ENCODE measurements at places on chromosomes 13 and 19.

- no peak for DNase-seq
Observed at GRCh38 chr13:37381502-37381901, 217.1 kb downstream of the POSTN start.

- DNase-seq, result no peak
Observed at GRCh38 chr13:99955747-99956472, 15.7 kb downstream of the ZIC5 start.

- DNase-seq, result no peak
Observed at GRCh38 chr13:40336228-40337221, 329.9 kb downstream of the FOXO1 start.

DNA sequence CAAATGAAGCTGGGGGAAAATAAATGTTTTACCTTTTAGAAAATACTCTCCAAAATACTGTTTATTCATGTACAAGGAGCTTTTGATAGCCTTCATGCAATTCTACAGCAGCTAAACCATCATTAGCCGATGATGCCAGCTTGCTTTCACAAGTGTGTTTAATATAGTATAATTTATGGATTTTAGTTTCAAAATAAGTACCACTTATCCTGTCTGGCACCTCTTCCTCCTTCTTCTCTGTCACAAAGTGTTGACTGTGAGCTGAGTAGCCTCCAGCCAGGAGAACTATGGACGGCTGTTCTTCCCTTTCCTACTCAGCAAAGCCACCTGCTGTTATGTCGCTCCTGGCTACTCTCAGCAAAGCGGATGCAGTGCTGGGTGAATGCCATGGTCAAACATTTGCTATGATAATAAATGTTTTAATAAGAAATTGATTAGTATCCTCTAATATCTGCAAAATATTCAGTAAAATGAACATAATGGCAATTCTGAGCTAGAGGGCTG, 238.2 kb downstream of the LIG4 start:
- DNase-seq, result no peak

GRCh38 chr13:112696001-112696868, 6.4 kb downstream of the ATP11A start:
- DNase-seq, result no peak

- DNase-seq, result no peak
Observed at GRCh38 chr19:279231-279630, 12.0 kb downstream of the PLPP2 start.

DNA sequence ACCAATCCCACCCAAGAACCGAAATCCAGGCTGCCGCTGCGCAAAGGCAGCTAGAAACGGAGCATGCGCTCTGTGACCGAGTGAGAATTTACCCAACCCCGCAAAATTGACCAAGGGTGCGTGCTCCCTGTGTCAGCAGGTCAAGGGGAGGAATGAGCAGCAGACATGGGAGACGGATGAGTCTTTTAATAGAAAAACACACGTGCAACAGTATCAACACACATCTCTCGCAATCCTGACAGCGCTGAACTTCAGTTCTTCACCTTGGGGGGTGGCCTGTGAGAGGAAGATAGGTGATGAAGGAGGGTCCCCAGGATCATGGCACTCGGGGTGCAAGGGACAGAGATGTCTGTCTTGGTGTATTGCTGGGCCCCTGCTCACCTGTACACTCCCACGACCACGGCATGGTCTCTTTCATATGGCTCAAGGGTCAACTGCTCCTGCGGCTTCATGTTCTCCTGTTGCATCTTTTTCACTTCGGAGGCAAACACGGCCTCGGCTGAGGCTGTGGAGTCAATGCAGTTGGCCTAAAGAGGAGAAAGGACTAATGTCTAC, 402 bp upstream of the DYRK1B start:
- DNase-seq, result no peak

GRCh38 chr13:99027260-99027659, 49.4 kb upstream of the DOCK9 start:
- no peak for DNase-seq

GRCh38 chr19:40013991-40014390, 17.1 kb downstream of the ZNF546 start:
- no peak for DNase-seq

- no peak for DNase-seq
Observed at GRCh38 chr19:45448887-45449299, 18.9 kb upstream of the FOSB start.

DNA sequence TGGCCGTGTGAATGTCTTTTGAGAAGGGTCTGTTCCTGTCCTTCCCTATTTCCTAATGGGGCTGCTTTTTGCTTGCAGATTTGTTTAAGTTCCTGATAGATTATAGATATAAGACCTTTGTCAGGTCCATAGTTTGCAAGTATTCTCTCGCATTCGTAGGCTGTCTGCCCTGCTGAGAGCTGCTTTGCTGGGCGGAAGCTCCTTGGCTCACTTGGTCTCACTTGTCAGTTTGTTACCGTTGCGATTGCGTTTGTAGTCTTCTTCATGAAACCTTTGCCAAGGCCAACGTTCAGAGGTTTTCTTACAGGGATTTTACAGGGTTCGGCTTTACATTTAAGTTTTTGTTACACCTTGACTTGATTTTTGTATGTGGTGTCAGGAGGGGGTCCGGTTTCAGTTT, 44.0 kb upstream of the TFDP1 start:
- DNase-seq, result no peak

DNA sequence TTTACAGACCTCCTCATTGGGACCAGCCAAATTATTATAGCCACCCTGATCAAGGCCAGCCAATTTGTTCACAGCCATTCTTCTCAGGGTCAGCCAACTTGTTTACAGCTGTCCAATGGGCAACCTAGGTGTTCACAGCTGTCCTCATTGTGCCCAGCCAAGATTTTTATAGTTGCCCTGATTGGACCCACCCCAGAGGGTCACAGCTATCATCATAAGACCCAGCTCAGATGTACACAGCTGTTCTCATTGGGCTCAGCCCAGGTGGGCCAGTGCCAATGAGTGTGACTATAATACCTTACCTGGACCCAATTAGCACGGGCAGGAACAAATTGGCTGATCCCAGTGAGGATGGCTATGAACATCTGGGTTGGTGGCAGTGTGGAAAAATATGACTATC, 1151.8 kb downstream of the UQCRFS1 start:
- DNase-seq, result no peak

DNA sequence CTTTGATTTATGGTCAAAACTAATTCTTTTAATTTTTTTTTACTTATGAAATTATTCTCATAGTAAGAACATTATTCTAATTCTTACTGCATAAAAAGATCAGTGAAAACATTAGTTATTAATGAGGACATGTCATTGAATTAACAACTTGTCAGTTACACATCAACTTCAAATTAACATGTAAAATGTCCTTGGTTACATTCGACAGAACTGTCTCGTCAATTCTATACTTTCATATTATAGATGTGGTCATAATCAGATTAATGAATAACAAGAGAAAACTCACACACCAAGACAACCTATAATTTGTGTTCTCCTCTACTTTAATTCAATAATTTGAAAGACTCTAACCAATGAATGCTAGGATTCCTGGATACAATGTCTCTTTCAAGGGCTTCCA, 66.7 kb downstream of the KATNAL1 start:
- DNase-seq, result no peak

GRCh38 chr19:43781630-43782310, 997 bp upstream of the KCNN4 start:
- DNase-seq, result no peak

DNA sequence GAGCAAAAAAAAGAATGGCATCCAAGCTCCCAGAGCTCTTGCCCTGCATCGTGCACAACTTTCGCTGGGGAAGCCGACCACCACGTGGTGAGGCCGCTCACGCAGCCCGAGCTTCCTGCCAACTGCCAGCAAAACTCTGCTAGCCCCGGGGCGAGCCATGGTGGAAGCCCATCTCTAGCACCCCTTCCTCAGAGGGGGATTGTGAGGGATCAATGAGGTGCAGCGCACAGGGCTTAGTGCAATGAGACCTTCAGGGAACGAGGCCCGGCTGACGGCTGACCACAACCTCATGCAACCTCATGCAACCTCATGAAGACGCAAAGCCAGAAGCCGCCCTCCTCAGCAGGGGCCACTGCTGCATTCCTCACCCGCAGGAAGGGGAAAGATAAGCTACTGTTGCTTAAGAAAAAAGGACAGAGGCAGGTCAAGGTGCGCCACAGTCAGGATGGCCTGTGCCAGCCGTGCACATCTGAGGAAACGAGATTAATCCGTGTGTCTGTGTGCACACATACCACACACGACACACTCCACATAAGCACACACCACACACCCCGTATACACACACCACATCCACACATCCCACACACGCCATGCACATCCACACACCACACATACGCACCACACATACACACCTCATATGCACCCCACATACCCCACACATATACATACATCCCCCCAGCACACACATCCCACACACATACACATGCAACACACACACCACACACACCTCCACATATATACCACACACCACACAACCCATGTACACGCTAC, 9.6 kb downstream of the HSPBP1 start:
- DNase-seq, result no peak

DNA sequence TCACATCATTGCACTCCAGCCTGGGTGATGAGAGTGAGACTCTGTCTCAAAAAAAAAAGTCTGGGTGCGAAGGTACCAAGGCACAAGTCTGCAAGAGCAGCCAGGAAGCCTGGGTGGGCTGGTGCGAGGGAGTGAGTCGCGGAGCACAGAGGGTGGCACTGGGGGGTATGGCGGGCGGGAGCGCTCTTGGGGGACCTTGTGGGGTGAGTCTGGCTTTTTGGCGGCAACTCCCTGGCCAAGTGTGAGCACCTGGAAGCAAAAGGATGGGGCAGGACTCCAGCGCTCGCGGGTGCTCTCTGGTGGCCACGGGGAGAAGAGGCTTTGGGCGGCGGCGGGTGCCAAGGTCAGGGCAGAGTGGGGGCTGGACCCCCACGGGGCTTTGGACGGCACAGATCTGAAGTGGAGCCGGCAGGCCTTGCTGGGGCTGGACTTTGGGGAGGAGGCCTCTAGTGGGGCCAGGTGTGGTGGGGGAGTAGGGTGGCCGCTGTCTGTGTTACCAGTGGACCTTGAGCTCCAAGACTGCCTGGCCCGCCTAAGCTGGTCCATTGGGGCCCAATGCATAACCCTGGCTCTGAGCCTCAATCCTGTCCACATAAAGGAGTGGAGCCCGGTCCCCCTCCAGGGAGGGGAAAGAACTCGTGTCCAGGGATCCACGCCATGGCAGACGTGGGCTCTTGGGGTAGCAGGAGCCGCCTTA, 1.6 kb downstream of the P2RY11 start:
- DNase-seq, result no peak

- no peak for DNase-seq
Observed at GRCh38 chr13:58992478-58993042, 1171.2 kb downstream of the DIAPH3 start.

DNA sequence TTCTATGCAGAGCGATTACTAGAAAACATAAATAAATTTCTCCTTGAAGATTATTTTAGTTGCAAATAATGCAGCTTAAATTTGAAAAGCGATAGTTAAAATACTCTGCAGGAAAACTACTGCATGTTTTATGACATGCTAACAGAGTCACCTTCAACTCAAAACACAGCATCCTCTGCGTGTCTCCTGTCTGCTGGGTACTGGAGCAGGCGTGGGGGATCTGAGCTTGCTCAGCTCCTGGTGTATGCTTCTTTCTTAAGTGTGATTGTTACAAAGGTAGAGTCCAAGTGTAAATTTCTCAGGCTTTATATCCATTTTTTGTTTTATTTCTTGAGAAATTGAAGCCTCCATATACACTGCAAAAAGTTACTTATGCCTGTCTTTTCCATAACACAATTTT, 15.3 kb downstream of the SPATA13 start:
- no peak for DNase-seq

DNA sequence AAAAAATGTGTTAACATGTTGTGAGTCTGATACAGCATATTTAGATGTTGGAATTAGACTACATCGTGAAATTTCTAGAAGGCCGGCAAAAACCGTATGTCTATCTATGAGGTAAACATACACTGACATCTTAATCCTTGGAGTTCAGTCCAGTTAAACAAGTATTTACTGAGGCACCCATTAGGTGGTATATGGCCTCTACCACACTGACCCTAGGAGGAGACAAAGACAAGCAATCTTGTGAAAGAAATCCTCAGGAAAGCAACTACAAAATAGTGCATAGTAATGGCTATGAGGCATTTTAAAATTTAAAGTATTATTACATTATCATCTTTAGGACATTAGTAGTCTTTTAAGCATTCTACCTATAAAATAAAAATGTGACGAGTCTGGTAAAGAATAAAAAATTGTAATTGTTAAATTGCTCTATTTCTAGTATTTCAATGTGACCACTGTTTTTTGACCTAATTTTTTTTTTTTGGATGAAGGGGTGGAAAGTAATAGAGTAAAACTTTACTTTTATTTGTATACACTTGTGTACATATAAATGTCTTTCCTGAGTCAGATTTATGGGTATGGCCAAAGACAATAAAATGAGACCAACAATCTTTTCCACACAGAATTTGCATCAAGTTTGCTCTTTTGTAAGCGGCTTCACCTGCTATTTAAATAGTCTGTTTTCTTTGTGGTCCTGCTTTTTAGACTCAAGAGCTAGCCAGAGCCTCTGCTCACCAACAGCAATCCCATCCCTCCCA, 50.5 kb downstream of the KATNAL1 start:
- no peak for DNase-seq

- DNase-seq, result no peak
Observed at GRCh38 chr19:47658431-47659348, 49.8 kb downstream of the BICRA start.

- no peak for DNase-seq
Observed at GRCh38 chr19:19459707-19460251, 54.3 kb downstream of the GATAD2A start.

DNA sequence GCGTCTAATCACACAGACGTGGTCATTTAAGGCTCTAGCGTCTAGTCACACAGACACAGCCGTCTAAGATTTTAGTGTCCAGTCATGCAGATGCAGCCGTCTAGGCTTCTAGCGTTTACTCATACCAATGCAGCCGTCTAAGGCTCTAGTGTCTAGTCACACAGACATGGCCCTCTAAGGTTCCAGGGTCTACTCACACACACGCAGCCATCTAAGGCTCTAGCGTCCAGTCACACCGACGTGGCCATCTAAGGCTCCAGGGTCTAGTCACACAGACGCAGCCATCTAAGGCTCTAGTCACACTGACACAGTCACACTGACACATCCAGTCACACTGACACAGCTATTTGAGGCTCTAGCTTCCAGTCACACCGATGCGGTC, 55.7 kb downstream of the KLF2 start:
- DNase-seq, result no peak

DNA sequence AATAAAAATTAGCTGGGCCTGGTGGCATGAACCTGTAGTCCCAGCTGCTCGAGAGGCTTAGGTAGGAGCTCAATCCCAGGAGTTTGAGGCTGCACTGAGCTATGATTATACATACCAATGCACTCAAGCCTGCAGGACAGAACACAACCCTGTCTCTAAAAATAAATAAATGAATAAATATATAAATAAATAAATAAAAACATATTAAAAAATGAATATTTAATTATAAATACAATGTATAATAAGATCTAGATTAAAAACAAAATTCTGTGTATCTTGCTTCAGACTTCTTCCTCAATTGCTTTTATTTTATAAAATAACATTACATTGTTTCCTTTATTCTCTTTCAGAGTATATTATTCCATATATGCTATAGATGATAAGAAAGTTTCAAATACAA, 1964.1 kb downstream of the PCDH9 start:
- DNase-seq, result no peak

GRCh38 chr19:51784922-51785690, 9.9 kb upstream of the FPR3 start:
- DNase-seq, result no peak

All from brain pericyte (primary cell).